ENCODE measurements at places on chromosomes 2 and 18.

- no peak for DNase-seq
Observed at GRCh38 chr18:3074087-3074486, 61.1 kb upstream of the LPIN2 start.

GRCh38 chr2:177753682-177754491 is 318.7 kb downstream of the PDE11A start:
- DNase-seq, result peak; percentile 20

DNA sequence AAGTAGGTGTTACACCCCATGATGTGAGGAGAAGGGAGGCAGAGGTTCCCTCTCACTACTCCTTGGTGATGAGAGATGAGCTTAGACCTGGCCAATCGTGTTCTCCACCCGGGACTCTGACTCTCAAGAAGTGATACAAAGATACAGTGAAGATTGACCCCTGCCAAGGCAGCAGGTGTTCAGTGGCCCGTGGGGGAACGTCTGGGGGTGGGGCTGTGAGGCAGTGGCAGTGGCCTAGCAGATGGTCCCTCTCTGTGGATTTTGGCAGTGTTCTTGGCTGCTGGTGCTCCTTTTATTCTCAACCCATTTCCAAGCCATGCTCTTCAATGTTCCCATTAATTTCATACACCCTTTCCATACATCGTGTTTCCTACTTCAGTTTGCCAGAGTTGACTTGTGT is 120.4 kb upstream of the NEDD4L start:
- no peak for DNase-seq

GRCh38 chr2:100397976-100398375 is 19.5 kb downstream of the CHST10 start:
- DNase-seq, result no peak

- DNase-seq, result no peak
Observed at GRCh38 chr2:233839447-233839820, 14.9 kb downstream of the HJURP start.

GRCh38 chr2:195092341-195092740 is 564.7 kb upstream of the SLC39A10 start:
- DNase-seq, result no peak

DNA sequence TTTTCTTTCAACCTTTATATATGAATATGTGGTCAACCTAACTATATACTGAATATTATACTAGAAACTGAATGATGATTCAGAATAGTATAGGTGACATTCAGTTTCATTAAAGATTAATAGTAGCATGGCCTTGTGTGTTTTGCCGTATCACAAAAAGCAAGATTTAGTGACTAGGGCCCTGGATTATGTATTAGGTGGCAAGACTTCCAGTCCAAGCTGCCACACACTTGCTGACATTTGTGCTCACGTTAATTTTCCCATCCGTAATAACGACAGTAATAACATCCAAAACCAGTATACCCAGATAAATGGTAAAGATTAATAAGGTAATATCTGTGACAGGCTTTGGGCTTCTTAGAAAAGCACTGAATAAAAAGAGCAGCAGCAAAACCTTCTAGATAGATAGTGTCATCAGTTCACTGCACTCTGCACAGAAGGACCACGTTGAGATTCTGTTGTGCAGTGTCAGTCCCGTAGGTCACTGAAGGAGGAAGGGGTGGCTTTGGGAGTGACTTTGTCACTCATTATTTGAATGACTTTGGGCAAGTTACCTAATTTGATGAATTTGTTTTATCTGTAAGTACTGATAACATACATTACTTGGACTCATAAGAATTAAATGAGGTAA is 451.7 kb downstream of the PTPRM start:
- no peak for DNase-seq

- no peak for DNase-seq
Observed at GRCh38 chr18:36179562-36180355, 7.5 kb upstream of the MOCOS start.

DNA sequence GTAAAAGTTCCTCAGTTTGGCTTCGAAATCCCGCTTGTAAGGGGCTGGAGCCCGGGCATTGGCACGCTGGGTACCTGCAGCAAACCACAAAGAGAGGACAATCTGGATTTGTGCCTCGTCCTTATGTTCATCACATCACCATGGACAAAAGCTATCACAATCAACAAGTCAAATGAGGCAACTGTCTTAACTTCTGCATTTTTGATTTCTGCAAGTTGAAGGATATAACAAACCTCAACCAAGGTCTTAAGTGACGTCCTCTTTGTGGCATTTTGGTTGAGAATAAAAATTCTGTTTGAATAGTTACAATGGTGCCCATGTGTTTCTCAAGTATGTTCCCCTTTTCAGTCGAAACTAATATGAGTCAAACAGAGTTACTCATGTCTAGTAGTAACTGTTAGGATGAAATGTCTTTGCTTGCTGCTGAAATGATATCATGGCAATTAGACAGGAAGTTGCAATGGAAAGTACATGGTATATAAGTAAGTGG is 70.8 kb upstream of the STK17B start:
- no peak for DNase-seq

GRCh38 chr2:138267902-138268254 is 233.7 kb upstream of the SPOPL start:
- DNase-seq, result no peak

- no peak for DNase-seq
Observed at GRCh38 chr2:25497918-25498407, 156.2 kb upstream of the DNMT3A start.

All from activated CD4-positive, alpha-beta T cell treated with anti-CD3 and anti-CD28 coated beads, Interleukin-2, amount 50 U/mL, for 1 hour (primary cell).